PC-9 (cell line): ENCODE measurements at places on chromosomes 1 and 21.
A peak's percentile ranks its signal among the peaks of the same experiment; 100 is the strongest.

DNA sequence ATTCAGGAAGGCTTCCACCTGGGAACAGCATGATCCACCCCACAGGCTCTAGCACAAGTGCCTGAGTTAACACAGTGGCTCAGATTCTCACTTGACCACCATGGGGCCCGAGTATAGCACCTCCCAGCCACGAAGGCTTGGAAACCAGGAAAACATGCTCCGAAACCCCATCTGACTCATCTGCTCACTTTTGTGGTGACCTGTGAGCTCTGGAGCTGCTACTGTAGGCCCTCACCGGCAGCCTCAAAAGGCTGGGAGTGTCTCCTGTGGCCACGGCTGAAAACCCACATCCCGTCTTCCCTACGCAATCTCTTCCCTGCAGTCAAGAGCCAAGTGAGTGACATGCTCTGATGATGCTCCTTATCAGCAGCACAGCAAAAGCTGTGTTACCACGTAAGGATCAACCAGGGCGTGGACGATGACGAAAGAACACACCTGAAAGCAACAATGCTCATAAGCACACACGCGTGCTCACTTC lies 81.4 kb downstream of the TGFBR3 start:
- peak; percentile 77 for DNase-seq

GRCh38 chr1:203601716-203602309 lies 24.8 kb upstream of the ATP2B4 start:
- no peak for DNase-seq

- DNase-seq = no peak
These were observed 6.2 kb downstream of the TUFT1 start for GRCh38 chr1:151546011-151546925.

GRCh38 chr21:15121655-15122120 lies 56.9 kb upstream of the NRIP1 start:
- DNase-seq = no peak

DNA sequence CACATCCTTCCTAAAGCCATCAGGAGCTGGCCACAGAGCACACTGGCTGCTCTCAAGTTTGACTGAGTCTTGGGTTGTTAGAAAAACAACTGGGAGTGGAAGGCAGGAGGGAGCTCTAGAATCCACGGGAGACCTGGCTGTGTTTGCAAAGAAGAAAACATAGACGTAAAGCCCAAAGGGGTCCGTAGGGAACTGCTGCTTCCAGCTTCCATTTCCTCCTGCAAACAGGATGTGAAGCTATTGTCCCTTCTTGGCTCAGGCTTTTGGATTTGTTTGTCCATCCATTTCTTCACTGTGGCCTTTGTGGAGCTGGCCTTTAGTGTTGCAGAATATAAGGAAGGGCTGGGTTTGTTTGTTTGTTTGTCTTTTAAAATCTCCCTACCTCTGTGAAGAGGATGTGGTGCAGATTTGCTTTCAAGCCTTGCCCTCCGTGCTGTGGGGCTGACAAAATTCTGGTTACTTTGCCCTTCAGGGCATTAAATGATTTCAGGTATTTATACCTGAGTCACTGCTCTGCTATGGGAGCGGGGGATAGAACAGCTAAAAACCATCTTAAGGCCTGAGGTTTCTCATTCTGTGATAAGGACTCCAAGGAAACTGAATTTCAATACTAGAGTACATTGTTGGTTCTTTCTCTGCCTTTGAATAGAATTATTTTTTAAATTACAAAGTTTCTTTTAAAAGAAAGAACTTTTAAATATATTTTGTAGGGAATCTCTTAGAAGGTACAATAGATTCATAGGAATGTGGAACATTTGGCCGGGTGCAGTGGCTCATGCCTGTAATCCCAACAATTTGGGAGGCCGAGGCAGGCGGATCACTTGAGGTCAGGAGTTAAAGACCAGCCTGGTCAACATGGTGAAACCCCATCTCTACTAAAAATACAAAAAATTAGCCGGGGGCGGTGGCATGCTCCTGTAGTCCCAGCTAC lies 74.3 kb downstream of the MPZL1 start:
- DNase-seq = peak; percentile 97

GRCh38 chr1:182391362-182392049 lies at the start of gene GLUL:
Gene GLUL (minus strand): TSS chr1:182391790. CDS start chr1:182388737, 3,053 bp downstream.
- peak; percentile 89 for DNase-seq

DNA sequence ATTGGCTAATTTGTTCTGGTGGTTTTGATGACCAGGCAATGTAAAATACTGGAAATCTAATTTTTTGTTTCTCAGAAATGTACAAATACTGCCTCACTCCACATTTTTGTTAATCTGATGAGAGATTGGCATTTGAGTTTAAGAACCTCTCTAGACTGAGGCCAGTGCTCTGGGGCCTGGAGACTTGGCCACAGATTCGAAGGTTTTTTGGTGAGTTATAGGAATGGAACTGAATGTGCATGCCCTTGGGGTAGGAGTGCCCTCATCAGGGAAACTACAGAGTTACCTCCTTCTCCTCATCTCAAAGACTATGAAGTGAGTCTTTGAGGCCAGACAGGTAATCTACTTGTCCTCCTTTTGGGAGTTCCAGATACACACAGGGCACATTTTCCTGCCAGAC lies 347.9 kb downstream of the LTN1 start:
- no peak for DNase-seq

DNA sequence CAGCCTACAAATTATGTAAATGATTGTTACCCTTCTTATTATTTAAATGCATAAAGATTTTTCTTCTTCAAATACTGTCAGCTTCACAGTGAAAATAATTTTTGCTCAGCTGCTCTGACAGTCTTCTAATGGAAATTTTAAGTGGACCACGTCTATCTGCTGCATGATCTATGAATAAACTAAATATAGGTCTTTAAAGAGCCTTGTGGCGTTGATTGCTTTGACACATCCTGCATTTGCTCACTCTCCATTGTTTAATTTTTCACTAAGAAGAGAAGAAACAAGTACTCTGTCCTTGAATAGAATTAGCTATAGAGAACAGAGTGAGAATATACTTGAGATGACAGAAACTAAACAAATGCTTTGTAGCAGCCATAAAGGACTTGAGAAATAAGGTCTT lies 826.1 kb downstream of the MRPL39 start:
- DNase-seq = no peak

- no peak for DNase-seq
These were observed 2.7 kb downstream of the SERPINC1 start for GRCh38 chr1:173914366-173914871.

DNA sequence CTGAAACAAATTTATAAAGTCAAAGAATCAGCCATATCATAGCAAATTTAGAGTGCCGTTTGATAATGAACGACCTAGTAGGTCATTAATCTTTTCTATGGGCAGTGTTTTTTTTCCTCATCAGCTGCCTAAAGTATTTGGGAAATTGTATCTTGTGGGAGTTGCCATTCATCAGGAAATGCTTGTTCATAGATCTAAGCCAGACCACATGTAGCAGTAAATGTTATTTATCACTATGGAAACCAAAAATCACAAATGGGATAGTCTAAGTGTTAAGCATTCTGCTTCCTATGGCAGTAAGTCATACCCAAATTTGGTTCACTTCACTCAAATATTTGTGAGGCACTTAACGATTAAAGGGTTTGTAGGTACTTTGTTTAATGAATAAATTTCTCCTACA lies 52.9 kb downstream of the LRRC8D start:
- peak; percentile 79 for DNase-seq

DNA sequence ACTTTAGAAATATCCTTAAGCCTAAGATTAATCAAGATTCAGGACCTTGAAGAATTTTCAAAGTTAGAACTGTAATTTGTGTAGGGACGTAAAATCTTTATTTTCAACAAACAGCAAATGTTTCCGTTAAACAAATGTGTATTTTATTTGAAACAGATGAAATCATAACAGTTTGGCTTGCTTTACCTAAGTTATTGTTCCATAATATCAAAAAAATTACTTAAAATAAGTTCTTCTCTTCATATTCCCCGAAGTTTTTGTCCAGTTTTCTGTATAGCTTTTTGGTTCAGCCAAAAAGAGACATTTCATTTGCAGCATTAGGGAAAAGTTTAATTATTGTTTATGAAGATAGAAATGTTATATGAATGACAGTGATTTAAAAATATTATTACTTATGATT lies 100.1 kb downstream of the NFIA start:
- DNase-seq = no peak

GRCh38 chr21:31176725-31177124 lies 138.4 kb upstream of the KRTAP19-8 start:
- DNase-seq = no peak

- no peak for DNase-seq
These were observed 38.4 kb upstream of the SPAG17 start for GRCh38 chr1:118223426-118223825.

DNA sequence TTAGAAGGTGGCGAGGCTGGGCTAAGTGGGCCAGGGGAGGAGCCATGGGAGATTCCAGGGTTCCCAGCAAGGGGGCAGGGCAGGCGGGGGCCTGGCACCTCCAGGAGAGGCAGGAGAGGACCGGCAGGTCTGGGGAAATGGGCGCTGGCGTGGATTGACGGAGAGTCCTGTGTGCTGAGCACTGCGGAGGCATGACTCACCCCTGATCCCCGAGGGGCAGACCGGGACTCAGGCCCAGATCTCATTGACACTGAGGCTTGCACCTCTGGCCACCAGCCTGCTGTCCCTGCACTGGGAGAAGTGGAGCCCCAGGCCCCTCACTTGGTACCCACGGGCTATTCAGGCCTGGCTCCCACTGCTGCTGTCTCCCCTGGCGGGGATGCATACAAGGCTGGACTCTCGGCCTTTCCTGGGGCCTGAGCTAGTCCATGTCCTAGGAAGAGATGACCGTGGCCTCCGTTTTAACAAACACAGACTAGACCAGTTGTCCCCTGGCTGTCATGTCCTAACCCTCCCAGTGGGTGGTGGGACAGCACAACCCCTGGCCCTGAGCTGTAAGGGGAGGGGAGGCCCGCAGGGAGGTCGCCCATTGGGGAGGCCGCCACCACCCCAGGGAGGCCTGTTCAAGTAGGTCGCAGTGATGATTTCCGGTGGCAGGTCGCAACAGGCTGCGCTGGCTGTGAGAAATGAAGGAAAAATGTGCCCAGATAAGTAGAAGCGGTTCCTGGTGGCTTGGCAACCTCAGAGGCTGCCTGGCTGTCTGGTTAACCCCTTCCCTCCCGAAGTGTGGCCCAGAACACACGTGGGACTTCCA lies 39.7 kb downstream of the RIPK4 start:
- DNase-seq = peak; percentile 93
